ENCODE measurements at places on chromosomes 7 and 10.
A peak's percentile ranks its signal among the peaks of the same experiment; 100 is the strongest.

- peak; percentile 18 for DNase-seq
Measured at GRCh38 chr7:108459922-108460551, 3.8 kb upstream of the NRCAM start.

DNA sequence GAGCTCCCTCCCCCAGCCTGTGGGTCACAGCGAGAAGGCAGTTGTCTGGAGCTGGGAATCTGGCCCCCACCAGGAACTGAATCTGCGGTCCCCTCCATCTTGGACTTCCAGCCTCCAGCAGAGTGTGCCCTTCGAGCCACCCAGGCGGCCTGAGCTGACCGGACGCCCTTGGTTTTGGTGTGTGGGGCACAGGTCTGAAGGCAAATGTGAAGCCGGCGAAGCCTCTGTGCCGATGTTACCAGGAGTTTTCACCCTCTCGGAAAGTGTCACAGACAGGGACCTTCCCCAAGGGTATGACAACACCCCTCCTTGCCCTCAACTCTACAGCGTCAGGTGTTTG is 109.1 kb downstream of the DNAJB6 start:
- no peak for DNase-seq

- DNase-seq: peak; percentile 38
Measured at GRCh38 chr7:40604601-40605438, 470.0 kb downstream of the SUGCT start.

DNA sequence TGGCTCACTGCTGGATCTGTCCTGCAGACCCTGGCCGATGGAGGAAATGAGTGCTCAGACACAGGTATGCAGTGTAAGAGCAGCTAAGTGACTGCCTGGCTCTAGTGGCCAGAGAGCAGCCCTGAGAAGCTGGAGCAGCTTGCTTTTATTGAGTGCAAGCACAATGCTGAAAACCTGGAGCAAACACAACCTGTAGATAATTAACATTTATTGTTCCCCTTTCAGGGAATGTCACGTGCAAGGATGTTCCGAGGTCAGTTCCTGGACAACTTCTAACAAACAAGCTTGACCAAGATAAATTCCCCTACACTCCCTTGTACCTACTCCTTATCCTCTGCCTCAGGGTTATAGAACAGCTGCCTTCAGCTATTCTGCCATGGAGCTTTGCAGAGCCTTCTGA is 31.3 kb downstream of the DDC start:
- no peak for DNase-seq

- no peak for DNase-seq
Measured at GRCh38 chr10:23522345-23522744, 83.5 kb downstream of the OTUD1 start.

DNA sequence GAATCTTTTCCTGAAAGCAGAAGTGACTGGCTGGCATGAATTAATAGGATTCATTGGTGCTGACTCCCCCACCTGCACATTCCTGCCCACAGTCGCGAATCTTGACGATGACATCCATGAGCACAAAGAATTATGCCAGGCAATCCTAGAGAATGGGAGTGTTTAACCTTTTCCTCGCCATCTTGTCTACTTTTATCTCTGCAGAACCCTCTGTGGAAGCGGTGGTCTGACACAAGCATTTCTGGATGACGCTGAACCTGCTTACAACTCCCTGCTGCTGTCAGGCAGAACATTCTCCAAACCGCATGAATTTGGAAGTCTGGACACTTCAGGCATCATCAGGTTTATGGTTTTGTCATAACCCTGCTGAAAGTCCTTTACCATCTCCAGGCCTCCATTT is 36.5 kb downstream of the KLF6 start:
- DNase-seq: no peak

GRCh38 chr10:33521904-33522303 is 187.4 kb upstream of the NRP1 start:
- DNase-seq: no peak

- no peak for DNase-seq
Measured at GRCh38 chr10:6065835-6066234, 3.7 kb upstream of the IL2RA start.

GRCh38 chr10:116974456-116975005 is 30.5 kb downstream of the SHTN1 start:
- no peak for DNase-seq

- peak; percentile 38 for DNase-seq
Measured at GRCh38 chr7:95549818-95550529, 46.3 kb downstream of the PDK4 start.

DNA sequence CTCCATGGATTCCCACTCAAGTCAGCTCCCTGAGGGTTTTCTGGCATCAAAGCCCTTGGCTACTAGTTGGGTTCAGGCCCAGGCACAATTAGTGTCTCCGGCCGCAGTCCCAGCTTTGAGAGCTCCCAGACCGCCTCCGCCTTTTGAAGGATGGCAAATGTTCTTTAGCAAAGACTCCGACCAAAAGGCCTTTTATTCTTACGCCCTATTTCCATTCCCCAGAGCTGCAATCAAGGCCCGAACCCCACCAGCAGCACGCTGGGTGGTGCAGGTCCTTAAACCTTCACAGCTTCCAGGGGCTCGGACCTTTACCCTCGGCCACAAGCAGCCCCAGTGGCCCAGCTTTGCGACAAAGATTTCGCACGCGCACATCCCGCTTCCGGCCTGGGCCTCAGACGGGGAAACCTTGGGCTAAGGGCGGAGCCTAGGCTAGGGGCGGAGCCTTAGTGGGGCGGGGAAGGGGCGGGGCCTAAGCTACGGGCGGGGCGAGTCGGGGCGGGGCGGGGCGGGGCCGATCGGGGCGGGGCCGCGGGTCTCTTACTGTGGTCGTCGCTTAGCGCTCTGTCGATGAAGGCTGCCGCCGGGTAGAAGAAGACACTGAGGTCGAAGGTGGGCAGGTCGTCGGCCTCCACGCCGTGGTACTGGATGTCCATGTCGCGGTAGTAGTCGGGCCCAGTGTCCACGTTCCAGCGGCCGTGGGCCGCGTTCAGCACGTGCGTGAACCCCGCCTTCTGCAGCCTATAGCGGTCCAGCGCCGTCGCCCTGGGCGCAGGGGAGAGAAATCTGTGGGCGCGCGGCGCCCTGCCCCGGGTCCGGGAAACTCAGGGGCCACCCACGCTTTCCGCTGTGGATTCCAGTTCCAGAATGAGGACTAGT is 68.0 kb upstream of the SAMD8 start:
- no peak for DNase-seq

DNA sequence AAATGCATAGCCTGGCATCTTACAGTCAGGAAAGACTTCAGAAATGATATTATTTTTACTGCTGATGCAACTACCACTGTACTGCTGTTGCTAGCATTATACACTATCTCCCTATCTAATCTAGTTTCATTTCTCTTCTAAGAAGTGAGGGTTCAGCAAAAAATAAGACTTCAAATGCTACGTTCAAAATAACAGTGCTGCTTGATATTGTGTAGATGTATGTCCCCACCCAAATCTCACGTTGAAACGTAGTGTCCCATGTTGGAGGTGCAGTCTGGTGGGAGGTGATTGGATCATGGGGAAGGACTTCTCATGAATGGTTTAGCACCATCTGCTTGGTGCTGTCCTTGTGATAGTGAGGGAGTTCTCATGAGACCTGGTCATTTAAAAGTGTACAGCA is 129.4 kb downstream of the ANK3 start:
- DNase-seq: no peak

- peak; percentile 55 for DNase-seq
Measured at GRCh38 chr7:159127691-159128642, 16.7 kb downstream of the VIPR2 start.

GRCh38 chr10:130636313-130636930 is 500.2 kb downstream of the GLRX3 start:
- DNase-seq: no peak

DNA sequence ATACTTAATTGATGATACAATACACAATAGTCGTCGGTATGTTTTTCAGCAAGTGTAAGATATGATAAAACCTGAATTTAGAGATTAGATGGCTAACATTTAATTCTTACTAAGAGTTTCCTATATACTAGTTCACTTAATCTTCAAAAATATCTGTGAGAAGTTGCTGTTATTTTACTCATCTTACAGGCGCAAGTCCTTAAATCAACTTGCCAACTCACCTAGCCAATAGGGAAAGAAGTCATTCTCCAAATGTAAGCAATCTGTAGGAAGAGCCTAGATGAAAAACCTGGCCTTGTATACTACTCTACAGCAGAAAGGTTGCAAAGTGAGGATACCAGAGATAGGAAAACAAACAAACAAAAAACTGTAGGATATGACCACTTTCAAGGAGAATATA is 10.6 kb downstream of the CD36 start:
- DNase-seq: no peak

GRCh38 chr7:50206453-50207250 is 97.9 kb upstream of the IKZF1 start:
- no peak for DNase-seq

DNA sequence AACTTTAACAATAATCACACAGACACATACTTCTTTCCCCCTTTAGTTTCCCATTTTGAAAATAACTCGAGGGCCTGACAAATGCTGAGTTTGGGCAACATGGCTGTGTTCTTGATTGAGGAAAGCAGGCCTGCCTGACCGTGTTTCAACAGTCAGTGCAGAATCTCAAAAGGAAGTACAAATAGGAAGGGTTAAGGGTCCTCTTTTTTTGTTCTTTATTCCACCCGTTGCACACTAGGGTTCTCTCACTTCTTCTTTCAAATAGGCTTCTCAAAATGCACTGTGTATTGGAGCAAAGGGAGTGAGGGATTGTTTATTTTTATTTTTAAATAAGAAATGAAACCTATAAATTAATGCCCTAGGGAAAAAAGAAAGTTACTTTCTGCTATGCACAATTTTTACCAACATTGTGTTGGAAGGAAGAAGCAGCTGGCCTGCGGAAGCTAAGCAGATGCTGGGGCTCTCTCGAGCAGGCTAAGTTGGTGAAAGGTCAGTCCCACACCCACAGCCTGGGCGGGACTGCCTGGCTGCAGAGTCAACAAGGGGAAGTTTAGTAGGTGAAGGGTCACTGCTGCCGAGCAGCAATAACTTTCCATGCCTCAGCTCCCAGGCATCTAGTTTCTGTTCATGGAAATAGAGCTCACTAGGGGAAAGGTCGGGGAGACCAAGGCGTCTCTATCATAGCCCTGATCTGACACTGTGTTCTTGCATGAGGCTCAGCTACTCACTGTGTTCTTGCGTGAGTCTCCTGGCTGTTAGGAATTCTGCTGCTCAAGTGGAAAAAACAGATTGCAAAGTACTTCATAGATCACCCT is 12.2 kb upstream of the PDK4 start:
- peak; percentile 93 for DNase-seq

DNA sequence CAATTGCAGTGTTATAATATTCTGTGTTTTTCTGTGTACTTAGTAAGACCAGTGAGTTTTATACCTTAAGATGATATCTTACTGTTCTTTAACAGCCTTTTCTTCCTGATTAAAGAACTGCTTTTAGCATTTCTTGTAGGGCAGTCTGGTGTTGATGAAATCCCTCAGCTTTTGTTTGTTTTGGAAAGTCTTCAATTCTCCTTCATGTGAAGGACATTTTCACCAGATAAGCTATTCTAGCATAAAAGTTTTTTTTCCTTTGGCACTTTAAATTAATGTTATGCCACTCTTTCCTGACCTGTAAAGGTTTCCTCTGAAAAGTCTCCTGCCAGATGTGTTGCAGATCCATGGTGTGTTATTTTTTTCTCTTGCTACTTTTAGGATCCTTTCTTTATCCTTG is 1059.8 kb downstream of the LRMDA start:
- no peak for DNase-seq
